ENCODE measurements at places on chromosomes 12 and 14. TPM values are rescaled to one million over a fixed set of nuclear protein-coding genes. Genes with fewer than 3 reads are reported as not detected.
A peak's percentile ranks its signal among the peaks of the same experiment; 100 is the strongest.

Gene FOXN4
- not detected for total RNA-seq

DNA sequence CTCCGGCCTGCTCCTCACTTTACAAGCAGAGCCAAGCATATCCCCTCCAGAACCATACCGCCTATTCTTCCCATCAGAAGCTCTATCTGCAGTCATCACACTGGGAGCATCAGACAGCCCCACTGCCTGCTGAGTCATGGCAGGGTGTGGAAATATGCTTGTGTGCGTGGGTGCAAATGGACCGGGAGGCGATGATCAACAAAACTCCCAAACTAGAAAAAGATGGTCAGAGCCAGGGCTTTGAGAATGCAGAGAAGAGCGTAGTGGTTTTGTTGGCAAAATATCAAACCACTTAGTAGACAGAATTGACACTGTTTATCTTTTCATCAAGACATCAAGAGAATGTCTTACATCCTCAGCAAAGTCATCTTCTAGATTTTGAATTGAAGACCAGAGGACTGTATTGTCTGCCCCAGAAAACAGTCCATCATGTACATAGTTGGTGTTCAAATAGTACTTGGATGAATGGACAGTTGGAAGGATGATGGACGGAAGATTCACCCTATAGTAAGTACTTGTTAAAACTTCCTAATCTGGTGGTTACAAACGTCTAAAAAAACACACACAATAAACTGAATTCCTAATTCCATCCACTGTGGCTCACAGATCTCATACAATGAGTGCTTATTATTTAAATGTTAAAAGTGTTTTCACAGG, 54.9 kb downstream of the VWF start:
- no peaks in the 10 kb centered on the region for H3K36me3 ChIP-seq
- H3K27me3 ChIP-seq: peaks cover 6% of the 10 kb centered on the region
- H3K4me3 ChIP-seq: no peak overlapping the region
- H3K27ac ChIP-seq: peak overlapping the region; percentile 8
- H3K4me1 ChIP-seq: peaks cover 14% of the 10 kb centered on the region

DNA sequence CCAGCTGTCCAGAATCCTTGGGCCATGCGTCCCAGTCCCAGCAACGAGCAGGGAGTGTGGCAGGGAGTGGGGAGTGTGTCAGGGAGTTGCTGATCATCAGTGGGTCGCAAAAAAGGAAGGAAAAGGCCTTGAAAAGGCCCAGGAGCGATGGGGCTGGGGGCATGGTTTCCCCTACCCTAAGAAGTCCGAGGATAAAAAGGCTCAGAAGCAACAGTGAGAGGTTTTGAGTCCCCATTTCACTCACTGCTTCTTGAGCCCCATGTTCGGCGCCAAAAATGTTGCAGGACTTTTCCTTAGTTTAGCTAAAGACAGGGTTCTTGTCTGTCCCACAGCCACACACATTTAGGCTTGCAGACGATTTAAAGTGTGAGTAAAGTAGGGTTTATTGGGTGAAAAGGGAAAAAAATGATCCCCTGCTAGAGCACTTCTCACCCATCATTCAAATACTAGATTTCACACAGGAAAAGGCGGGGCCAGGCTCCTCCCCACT, 189.5 kb downstream of the KCNC2 start:
- H3K27ac ChIP-seq: no peak overlapping the region
- no peak overlapping the region for H3K4me3 ChIP-seq
- no peaks in the 10 kb centered on the region for H3K27me3 ChIP-seq
- no peaks in the 10 kb centered on the region for H3K4me1 ChIP-seq
- DNase-seq: no peak

DNA sequence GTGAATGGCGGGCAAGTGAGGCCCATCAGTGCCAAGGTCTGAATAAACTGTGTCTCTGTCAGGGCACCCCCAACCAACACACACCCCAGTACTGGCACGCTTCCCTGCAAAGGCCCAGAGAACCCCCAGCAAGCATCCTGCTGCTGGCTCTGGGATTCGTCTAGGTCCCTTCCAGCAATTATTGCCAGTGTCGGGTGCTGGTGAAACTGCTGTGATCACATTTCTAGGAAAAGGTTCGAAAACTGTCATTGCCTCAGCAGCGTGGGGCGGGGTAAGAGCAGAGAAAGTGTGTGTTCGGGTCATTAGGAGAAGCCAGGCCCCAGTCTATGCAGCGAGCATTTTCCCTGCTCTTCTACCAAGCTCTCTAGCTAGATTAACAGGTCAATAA, 2.5 kb downstream of the FAM222A start:
- peaks cover 55% of the 10 kb centered on the region for H3K27me3 ChIP-seq
- no peak for DNase-seq
- no peak overlapping the region for H3K4me3 ChIP-seq
- no peak overlapping the region for H3K27ac ChIP-seq
- H3K4me1 ChIP-seq: peaks cover 3% of the 10 kb centered on the region

GRCh38 chr12:79514730-79515529, 175.8 kb downstream of the PAWR start:
- no peaks in the 10 kb centered on the region for H3K27me3 ChIP-seq
- H3K36me3 ChIP-seq: no peaks in the 10 kb centered on the region
- H3K4me3 ChIP-seq: no peak overlapping the region
- no peaks in the 10 kb centered on the region for H3K4me1 ChIP-seq
- no peak overlapping the region for H3K27ac ChIP-seq

GRCh38 chr12:54356951-54357356, 7.3 kb downstream of the GPR84 start:
- H3K36me3 ChIP-seq: peaks cover 5% of the 10 kb centered on the region
- no peaks in the 10 kb centered on the region for H3K27me3 ChIP-seq
- no peak overlapping the region for H3K27ac ChIP-seq

- no peak overlapping the region for H3K4me3 ChIP-seq
- no peaks in the 10 kb centered on the region for H3K4me1 ChIP-seq
- no peaks in the 10 kb centered on the region for H3K27me3 ChIP-seq
- no peak for DNase-seq
Measured at GRCh38 chr14:100777818-100778525, 47.9 kb upstream of the MEG3 start.

DNA sequence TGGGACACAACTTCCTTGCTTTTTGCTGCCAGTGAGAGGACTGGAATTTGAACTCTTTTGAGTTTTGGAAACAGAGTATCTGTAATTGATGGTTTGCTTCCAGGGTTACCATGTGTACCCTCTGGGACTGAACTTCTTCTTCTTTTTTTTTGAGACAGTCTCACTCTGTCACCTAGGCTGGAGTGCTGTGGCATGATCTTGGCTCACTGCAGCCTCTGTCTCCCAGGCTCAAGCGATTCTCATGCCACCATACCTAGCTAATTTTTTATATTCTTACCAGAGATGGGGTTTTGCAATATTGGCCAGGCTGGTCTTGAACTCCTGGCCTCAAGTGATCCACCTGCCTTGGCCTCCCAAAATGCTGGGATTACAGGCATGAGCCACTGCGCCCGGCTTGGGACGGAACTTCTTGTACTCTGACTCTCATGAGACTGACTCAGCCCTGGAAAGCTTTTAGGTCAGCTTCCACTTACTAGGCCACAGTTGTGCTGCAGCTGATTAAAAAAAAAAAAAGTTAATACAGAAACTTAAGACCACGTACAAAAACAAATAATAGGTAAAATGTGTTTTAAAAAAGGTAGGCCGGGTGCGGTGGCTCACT, 15.8 kb downstream of the SEL1L start:
- H3K27me3 ChIP-seq: no peaks in the 10 kb centered on the region
- DNase-seq: no peak
- no peak overlapping the region for H3K27ac ChIP-seq
